Activated CD4-positive, alpha-beta T cell treated with anti-CD3 and anti-CD28 coated beads, Interleukin-2, amount 50 U/mL, for 1 hour (primary cell): ENCODE measurements at places on chromosomes 5 and 9.

- DNase-seq, result peak; percentile 49
Measured at GRCh38 chr9:111896942-111897600, 457 bp downstream of the UGCG start.

DNA sequence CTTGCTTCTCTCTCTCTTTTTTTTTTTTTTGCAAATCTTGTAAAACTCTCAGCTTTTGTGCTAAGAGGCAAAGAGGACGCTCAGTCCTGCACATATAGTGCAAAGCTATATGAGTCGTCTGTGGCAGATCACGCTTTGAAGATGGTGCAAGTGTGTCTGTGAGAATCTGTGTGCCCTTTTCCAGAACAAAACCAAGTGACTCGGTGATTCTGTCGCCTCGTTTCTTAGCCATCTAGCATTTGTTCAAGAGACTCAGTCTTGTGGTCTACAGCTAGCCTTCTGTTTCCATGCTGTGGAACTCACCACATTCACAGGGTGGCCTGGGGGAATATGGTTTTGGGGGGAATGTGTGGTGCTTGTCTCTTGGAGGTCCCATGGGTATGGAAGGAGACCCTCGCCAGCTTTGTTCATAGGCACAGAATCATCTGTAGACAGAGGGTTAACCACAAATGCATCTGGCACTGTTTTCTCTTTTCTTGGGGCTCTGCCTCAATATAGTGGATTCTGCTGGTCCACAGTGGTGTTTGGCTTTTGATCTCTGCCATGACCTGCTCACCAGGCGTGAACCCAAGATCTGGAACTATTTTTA lies 82.1 kb downstream of the C9orf152 start:
- DNase-seq, result no peak

DNA sequence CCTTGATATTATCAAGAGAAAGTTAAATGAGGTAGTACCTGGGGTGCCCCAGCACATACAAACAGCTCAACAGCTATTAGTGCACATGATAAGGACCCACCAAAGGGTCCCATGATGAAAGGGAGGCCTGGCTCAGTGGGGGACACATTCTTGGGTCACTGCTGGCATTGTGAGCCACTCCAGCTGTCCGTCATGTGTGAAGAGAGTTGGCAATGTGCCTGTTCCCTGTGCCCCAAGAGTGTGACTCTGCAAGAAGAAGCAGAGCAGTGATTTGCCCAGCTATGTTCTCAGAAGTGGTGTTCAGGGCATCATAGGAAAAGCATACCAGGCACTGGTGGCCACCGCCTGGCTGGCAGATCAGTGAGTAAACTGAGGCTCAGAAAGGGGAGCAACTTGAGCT lies 37.1 kb upstream of the TDRD7 start:
- no peak for DNase-seq

GRCh38 chr9:113573046-113573958 lies 109.8 kb downstream of the RGS3 start:
- no peak for DNase-seq

DNA sequence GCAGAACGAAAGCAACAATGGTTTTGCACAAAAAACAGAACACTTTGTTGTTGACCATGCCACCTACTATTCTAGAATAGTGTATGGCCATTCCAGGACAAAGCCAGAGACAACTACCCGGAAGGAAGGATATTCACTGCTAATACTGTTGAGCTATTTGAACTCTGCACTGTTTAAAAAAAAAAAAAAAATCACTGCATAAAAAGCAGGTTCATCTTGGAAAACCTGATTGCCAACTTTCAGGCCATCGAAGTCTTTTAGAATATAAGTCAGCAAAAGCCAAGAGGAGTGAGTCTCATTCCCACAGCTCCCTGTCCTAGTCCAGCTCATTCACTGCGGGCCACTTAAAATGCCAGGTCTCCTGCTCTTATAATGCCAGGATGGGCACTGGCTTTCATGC lies 4.0 kb downstream of the ENC1 start:
- no peak for DNase-seq

DNA sequence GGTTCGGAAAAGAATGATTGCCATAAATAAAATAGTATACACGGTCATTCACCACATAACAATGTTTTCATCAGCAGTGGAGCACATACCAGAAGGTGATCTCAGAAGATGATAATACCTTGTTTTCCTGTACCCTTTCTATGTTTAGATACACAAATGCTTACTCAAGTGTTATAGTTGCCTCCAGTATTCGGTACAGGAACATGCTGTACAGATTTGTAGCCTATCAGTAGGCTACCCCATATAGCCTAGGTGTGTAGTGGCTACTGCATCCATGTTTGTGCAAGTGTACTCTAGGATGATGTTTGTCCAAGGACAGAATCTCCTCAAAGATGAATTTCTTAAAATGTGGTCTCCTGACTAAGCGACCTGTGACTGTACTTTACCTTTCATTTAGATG lies 59.2 kb downstream of the ICE1 start:
- no peak for DNase-seq

- DNase-seq, result no peak
Measured at GRCh38 chr5:15521381-15522186, 21.6 kb downstream of the FBXL7 start.

GRCh38 chr5:1548702-1549474 lies 25.1 kb upstream of the LPCAT1 start:
- DNase-seq, result no peak

DNA sequence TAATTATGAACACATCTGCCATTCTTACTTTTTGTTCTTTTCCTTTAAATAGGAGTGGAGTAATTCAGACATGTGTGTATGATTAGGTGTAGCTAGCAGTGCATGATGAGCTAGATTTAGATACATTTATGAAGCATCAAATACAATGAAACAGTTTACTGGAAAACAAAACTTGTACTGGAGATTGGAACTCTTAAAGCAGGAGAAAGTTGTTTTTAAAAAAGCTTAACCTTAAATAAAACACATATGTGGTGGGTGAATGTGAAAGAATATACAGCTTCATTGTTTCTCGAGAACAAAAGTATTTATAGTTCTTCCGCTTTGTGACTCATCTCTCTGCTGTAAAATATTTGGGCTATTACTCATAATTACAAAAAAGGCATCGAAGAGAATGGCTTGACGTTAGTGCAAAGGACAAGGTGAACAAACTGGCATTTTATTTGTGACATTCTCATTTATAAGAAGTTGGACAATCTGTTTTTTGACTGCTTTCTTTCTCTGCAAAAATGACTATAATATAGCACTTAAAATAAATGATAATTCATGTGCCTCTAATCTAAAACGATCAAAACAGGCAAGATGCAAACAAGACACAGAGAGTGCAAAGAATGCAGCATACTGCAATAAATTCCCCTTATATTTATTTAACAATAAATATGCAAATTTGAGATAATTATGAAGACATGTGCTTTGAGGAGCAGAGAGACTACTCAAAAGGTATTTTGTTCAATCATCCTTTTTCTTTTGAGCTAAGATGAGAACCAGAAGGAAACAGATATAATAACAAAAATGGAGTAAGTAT lies 478.8 kb downstream of the CETN3 start:
- no peak for DNase-seq

GRCh38 chr5:5929291-5930020 lies 448.9 kb downstream of the MED10 start:
- DNase-seq, result no peak

- no peak for DNase-seq
Measured at GRCh38 chr5:106875591-106876297, 795.0 kb downstream of the EFNA5 start.

DNA sequence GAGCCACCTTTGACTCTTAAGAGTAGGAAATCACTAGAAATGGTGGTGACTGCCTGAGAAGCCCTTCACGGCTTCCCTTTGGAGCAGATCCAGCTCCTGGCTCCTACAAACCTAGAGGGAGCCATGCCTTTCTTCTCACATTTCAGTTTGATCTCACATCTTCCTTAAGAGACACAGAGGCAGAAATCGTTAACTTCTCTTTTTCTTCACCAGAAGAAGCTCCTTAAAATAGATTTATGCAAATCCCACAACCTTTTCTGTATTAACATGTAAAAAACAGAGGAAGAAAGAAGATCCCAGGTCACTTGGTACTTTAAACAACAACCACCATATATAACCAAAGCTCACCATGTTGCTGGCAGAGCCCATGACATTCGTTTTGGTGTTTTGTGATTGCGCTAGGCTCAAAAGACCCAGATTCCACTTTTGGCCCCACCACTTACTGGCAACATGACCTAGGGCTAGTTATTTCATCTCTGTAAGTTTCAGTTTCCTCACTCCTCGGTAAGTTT lies 29.6 kb downstream of the PAX5 start:
- DNase-seq, result no peak

DNA sequence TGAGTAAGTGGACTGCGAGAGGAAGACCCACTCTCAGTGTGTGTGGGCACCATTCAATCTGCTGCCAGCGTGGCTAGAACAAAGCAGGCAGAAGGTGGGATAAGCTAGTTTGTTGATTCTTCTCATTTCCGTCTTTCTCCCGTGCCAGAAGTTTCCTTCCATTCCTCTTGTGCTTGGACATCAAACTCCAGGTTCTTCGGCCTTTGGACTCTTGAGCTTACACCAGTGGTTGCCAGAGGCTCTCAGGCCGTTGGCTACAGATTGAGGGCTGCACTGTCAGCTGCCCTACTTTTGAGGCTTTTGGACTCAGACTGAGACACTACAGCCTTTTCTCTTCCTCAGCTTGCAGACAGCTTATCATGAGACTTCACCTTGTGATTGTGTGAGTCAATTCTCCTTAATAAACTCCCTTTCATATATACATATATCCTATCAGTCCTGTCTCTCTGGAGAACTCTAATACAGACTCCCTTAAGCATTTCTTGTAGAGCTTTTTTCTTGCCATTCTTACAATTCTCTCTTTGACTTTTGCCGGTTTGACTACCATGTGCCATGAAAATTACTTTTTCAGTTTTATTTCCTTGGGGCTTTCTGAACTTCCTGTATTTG lies 494.9 kb downstream of the PRR16 start:
- no peak for DNase-seq

- DNase-seq, result no peak
Measured at GRCh38 chr5:163104464-163104863, 332.9 kb upstream of the CCNG1 start.

GRCh38 chr5:116492016-116492623 lies 82.5 kb downstream of the SEMA6A start:
- no peak for DNase-seq

DNA sequence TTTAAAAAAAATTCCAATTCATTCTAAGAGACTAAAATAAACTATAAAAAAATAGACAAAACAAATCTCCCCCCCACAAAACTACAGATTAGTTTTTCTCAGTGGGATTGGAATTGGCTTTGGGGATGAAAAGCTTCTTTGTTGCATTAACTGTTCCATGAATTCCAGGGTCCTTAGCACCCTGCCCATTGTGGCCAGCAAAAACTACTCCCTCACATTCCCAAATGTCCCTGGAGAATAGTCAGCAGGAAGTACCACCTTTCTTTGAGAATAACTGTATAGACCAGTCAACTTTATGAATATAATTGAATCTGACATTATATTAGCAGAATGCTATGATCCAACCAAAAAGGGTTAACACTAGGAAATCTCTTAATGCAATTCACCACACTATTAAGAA lies 147.9 kb downstream of the LPAR1 start:
- no peak for DNase-seq

- DNase-seq, result no peak
Measured at GRCh38 chr5:170757182-170757601, 26.3 kb upstream of the GABRP start.

- no peak for DNase-seq
Measured at GRCh38 chr5:140443-140829, 48.5 kb downstream of the PLEKHG4B start.

- peak; percentile 62 for DNase-seq
Measured at GRCh38 chr9:4640027-4640426, 22.1 kb upstream of the PLPP6 start.

DNA sequence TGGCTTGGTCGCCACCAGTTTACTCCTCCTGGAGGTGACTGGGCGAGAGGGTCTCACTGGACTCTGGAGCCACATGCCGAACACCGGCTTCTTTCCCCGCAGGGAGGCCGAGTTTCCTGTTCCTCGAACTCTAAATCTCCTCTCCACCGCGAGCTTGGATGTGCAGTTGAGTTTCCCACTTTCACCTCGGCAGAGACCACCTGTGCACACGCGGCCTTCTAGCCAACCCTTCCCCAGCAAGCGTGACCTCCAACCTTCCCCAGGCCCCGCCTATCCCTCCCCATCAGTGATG lies 380.1 kb downstream of the IRX2 start:
- no peak for DNase-seq

GRCh38 chr9:115416299-115416698 lies 298.3 kb upstream of the TNC start:
- no peak for DNase-seq

- DNase-seq, result no peak
Measured at GRCh38 chr9:101628173-101628572, 33.4 kb upstream of the PPP3R2 start.

GRCh38 chr9:109117856-109118807 lies 1.6 kb downstream of the TMEM245 start:
- DNase-seq, result peak; percentile 37

- no peak for DNase-seq
Measured at GRCh38 chr5:62376064-62376463, 27.6 kb downstream of the DIMT1 start.

- no peak for DNase-seq
Measured at GRCh38 chr5:14928661-14929060, 57.1 kb upstream of the ANKH start.

GRCh38 chr5:124007675-124008398 lies 495.9 kb downstream of the CSNK1G3 start:
- DNase-seq, result no peak
